Astrocyte (in vitro differentiated cells and primary cell): ENCODE measurements at places on chromosomes 12 and 14.

DNA sequence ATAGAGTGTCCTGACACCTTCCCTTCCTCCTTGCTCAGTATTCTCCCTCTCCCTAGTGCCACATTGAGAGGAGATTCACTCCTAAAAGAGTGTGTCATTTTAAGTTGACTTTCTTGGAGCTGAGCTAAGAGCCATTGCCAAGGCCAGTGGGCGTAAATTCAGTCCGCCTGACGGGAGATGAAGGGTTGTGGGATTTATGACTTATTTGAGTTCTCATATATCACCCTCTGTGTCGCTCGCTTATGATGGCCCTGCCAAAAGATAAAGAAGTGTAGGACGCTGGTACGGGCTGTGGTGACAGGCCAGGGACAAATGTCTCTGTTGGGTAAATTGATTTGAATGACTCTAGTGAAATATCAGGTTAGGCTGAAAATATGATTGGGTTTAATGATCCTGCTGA is 867.4 kb downstream of the NRXN3 start:
- no peak for DNase-seq

DNA sequence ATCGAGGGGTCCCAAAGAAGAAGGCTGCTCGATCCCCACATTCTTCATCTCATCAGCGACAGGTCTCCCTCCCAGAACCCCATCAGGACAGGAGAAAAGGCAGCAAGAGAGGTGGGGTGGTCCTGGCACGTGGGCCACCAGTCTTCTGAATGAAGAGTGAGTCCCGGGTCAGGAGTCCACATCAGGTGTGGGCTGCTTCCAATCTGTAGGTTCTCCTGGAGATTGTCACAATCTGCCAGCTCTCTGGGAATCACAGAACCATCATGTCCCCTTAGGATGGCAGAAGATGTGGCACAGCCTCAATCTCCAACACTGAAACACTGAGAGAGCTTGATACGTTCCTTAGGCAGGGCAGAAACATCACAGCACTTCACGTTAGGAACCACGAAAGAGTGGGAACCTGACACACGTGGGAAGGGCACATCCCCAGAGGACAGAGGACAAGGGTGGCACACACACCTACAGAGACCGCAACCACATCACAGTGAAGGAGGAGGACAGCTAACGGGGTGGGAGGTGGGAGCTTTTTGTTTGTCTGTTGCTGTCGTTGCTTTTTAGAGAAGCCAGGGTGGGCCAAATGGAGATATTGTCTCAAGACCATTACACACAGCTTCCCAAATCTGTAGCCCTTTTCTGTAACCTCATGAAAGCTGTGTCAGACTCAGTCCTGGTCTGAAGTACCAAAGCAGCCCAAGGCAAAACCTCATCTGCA is 284.5 kb downstream of the DPF3 start:
- no peak for DNase-seq

DNA sequence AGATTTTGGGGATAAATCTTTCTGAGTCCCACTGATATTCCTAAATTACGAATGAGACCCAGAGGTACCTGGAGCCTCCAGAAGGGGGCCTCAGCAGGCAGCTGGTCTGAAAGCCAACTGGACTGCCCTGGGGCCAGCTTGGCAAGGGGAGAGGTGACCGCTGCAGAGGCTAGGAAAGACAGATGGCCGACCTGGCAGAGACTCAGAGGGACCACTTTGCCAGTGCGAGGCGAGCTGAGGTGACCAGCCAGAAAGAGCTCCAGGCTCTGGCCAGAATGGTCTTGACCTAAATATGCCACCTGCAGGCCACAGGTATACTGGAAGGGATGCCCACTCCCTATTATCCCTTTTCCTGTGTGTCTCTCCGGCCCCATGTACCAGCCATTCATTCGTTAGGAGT is 256.8 kb upstream of the GARIN6 start:
- DNase-seq, result no peak

DNA sequence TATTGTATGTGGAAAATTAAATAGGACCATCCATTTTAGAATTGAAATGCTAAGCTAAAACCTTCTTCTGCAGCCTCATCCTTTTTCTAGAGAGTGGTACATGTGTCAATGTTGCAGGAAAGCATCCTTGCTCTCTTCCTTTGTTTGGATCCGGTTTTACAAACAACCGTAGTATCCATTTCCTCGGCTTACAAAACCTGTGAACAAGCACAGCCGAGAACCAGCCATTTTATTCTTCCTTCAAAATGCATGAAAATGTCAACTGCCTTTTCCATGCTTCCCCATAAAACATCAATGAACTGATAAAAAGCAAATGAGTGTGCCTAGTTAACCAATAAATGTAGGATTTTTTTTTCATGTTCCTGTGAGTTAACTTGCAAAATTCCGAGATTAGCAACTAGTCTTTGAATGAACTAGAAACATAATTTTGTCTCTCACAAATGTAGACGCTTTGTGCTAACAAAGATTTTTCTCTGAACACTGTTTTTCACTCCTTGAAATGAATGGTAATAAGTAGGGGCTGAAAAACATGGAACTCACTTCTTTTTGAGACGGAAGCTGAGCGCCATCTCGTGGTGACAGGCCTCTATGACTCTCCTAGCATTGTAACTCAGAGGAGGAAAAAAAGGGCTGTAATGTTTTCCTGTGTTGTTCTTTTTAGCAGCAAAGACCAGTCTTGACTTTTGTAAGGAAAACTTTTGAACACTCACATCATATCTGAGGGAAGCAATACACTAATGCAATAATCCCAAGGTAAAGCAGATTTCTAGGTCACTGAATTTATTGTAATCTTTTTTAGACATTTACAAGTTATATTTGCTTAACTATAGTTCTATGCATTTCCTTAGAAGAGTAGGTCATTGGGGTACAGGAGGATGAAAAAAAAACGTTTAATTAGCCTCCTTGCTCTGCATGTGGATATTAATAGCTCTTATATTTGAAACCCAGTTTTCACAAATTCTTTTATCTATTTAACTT is 157.4 kb upstream of the FOXG1 start:
- peak; percentile 36 for DNase-seq

DNA sequence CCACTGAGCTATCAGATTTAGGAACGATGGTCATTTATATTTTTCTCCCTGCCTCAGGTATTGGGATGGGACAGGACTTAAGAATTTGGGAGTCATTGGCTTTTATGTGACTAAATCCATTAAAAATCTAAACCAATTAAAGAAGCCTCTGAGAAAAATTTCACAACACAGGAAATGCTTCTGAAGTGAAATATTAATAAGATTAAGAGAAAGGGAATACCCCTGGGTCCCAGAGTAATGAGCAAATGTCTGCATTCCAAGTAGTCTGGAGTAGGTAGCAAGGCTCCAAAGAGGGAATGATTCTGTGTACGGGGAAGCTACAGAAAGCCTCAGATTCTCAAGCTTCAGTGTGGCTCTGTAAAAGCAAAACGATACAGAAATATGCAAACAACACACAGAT is 707 bp upstream of the MED6 start:
- peak; percentile 60 for DNase-seq

GRCh38 chr14:36998686-36999085 is 173.7 kb downstream of the SLC25A21 start:
- DNase-seq, result no peak
